ENCODE measurements at places on chromosomes 1 and 21.

DNA sequence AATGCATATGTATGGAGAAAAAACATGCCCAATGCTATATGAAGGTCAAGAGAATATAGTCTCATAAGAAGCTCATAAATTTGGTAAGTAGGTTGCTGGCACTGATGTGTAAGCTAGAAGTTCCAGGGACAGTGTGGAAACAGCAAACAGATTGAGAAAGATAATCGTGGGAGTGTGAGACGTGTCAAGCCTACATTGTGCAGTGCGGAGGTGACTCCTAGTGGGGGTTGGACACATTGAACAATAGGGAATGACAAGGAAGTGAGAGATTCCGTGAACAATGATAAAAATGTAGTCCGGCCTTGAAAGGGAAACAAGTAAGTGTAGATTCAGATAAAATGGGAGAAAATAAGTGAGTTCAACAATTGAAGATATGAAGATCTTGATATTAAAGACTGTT, 788.4 kb upstream of the PRMT6 start:
- DNase-seq: peak; percentile 33

DNA sequence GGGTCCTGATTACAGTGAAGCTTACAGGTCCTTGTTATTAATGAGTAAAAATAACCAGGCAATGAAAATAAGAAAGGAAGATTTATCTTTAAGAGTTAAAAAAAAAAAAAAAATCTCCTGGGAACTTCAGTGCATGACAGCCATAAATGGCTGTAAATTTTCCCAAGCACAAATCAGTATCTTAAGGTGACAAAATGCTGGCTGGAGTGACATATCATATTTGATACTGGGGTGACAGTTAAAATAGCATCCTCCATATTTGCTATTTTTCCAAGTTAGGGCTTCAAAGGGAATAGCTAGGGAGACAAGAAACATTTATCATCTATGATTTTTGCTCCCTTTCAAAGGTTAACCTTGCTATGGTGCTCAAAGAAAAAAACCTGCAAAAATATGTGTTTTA, 226.6 kb downstream of the PRDM2 start:
- no peak for DNase-seq

GRCh38 chr1:240029418-240029817, 62.3 kb upstream of the FMN2 start:
- no peak for DNase-seq

DNA sequence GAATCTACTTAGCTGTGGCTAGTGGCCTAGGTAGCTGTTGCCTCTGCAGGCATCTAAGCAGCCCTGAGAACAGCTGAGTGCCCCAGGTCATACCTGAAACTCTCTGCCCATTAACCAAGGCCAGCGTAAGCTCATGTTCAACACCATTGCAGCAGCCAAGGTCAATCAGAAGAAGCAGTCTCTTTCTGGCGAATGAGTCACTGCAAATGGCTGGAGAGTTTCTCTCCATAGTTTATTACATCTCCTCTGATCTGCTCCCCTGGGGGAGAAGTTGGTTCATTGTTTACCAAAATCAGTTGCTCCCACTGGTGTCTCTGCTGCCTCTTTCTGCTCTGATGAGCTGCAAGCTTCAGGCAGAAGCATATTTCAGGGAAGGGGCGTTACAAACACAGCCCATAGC, 6.9 kb upstream of the BCL9 start:
- DNase-seq: no peak

DNA sequence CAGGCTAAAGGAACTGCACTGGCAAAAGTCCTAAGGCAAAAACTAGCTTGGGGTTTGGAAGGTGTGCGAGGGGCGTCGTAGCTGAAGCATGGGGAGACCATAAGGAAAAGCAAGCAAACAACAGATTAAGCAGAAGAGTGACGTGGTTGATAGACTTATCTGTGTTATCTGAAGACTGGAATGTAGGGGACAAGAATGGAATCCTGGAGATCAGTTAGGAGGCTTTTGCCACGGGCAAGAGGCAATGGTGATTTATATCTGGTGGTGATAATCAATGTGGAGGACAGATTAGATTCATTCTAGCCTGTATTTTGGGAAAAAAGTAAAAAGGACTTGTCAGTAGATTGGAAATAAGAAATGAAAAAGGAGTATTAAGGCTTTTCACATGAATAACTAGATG, 97.4 kb downstream of the ITSN1 start:
- no peak for DNase-seq

DNA sequence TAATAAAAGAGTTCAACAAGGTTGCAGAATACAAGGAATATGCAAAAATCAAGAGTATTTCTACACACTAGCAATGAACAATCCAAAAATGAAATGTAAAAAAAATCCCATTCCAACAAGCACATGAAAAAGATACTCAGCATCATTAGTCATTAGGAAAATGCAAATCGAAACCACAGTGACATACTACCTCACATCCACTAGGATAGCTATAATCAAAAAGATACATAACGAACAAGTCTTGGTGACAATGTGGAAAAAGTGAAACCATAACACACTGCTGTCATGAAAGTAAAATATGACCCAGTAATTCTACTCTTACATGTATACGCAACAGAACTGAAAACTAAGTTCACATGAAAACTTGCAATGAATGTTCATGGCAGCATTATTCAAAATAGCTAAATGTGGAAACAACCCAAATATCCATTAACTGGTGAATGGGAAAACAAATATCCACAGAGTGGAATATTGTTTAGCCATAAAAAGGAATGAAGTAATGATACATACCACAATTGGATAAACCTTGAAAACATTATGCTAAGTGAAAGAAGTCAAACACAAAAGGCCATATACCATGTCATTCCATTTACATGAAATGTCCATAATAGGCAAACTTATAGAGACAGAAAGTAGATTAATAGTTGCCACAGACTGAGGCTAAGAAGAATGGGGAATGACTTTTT, 34.3 kb downstream of the PIK3R3 start:
- DNase-seq: no peak

DNA sequence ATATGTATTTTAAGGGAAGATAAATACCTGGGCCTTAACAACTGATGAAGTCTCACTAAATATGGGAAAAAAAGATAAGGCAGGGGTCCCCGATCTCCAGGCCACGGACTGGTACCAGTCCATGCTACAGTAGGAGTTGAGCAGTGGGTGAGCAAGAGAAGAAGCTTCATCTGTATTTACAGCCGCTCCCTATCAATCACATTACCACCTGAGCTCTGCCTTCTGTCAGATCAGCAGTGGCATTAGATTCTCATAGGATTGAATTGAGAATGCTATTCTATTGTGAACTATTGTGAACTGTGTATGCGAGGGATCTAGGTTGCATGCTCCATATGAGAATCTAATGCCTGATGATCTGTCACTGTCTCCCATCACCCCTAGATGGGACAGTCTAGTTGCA, 43.0 kb upstream of the PAXBP1 start:
- no peak for DNase-seq

GRCh38 chr1:185409763-185410528, 92.9 kb upstream of the IVNS1ABP start:
- no peak for DNase-seq

- no peak for DNase-seq
These were observed 57.7 kb downstream of the SPATA6 start for GRCh38 chr1:48414264-48414663.

- no peak for DNase-seq
These were observed 88.9 kb upstream of the TNFSF4 start for GRCh38 chr1:173295995-173296394.

- DNase-seq: no peak
These were observed 101.7 kb downstream of the NEK7 start for GRCh38 chr1:198258491-198258890.

- DNase-seq: no peak
These were observed 35.9 kb upstream of the TMEM52 start for GRCh38 chr1:1954831-1955441.

GRCh38 chr1:31712630-31713029, 8.8 kb upstream of the COL16A1 start:
- no peak for DNase-seq

- no peak for DNase-seq
These were observed 216.6 kb upstream of the B3GALT2 start for GRCh38 chr1:193402977-193403376.

DNA sequence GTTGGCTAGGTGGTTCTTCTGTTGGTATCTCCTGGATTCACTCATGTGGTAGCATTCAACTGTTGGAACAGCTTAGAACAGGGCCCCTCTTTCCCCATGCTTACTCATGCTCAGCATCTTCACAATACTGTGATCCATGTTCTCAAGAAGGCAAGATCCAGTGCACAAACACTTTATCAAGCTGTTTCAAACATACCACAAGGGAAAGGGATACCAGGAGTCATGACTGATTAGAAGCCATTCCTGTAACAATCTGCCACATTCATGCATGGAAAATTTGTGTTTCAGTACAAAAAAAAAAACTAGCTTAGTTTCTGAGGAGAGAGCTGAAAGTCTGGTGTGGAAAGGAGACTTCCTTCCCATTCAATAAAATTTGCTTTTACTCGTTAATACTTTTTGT, 169.8 kb upstream of the CACYBP start:
- DNase-seq: no peak

DNA sequence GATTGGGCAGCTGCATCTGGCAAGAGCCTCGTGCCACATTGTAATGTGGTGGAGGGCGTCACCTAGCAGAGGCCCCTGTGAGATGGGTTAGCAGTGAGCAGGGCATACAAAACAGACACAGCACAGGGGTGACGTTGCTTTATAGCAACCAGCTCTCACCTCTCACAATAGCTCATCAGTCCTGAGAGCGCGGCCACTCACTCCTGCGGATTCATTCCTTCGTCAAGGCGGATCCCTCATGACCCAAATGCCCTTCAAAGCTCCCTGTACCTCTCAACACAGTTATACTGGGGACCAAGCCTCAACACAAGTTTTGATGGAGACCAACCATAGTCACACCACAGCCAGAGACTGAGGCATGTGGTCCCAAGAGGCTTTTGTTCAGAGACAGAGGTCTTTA, 22.9 kb downstream of the SLC37A1 start:
- DNase-seq: no peak

DNA sequence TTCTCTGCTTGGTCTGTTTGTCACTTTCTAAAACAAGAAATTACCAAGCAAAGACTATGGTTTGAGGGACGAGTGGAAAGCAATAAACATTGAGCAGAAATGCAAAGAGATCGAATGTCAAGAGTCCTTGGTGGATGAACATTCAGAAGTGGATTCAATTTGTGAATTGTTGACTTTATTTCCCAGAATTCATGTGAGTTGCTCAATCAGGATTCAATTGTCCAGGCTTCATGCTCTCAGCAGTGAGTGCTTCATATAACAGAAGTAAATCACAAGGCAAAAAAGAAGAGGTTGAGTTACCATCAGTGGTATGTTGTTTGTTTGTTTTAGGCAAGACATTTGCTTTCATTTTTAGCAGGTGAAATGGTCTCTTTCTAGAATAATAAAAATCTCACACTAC, 31.9 kb downstream of the NGF start:
- DNase-seq: no peak

DNA sequence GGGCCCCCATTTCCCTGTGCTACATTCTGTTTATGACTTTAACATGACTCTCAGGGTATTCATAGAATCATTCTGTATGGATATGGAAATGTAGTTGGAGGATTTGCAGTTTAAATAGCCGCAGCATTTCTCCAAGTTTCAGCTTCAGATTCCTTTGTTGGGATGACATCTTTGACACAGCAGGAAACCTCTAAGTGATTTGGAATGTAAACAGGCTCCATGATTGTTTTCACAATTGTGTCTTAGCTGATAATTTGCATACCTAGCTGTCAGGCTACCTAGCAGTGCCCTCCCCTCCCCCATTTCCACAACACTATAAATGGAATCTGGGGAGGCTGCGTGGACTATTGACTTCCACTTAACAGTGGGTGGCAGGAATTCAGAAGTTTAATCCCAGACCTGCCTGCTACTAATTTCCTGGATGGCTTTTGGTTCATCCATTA, 290.2 kb downstream of the HLX start:
- DNase-seq: no peak

GRCh38 chr1:16969057-16969611, 11.3 kb downstream of the MFAP2 start:
- DNase-seq: no peak

DNA sequence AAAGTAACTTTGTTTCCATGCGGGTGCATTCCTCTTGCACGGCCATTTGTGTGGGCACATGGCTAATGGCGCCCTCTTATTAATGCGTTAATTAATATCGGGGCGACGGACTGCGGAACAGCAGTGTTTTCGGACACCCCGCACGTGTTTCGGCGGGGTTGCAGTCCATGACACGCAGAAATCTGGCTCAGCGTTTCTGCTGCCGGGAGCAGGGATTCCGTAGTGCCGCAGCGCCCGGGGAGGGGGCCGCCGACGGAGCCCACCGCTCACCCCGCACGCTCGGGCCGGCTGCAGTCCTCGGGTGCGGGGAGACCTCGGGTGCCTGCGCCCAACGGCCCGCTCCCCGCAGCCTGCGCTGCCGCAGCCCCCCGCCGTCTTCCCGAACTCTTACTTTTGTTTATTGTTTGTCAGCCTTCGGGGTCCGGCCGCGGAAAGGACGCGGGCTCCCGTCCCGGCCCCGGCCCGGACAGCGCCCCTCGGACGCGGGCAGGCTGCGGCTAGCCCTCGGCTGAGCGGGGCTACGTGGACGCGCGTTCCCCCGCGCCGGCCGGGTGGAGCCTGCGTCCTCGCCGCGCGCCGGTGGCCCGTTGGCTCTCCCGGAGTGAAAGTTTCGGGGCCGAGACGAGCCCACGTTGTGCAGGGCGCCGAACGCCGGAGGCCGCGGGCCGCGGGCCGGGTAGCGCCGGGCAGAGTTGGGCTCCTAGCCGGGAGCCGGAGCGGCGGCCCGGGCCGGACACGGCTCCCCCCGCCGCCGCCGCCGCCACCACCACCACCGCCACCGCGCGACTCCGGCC, 849 bp downstream of the NFIA start:
- DNase-seq: peak; percentile 37

DNA sequence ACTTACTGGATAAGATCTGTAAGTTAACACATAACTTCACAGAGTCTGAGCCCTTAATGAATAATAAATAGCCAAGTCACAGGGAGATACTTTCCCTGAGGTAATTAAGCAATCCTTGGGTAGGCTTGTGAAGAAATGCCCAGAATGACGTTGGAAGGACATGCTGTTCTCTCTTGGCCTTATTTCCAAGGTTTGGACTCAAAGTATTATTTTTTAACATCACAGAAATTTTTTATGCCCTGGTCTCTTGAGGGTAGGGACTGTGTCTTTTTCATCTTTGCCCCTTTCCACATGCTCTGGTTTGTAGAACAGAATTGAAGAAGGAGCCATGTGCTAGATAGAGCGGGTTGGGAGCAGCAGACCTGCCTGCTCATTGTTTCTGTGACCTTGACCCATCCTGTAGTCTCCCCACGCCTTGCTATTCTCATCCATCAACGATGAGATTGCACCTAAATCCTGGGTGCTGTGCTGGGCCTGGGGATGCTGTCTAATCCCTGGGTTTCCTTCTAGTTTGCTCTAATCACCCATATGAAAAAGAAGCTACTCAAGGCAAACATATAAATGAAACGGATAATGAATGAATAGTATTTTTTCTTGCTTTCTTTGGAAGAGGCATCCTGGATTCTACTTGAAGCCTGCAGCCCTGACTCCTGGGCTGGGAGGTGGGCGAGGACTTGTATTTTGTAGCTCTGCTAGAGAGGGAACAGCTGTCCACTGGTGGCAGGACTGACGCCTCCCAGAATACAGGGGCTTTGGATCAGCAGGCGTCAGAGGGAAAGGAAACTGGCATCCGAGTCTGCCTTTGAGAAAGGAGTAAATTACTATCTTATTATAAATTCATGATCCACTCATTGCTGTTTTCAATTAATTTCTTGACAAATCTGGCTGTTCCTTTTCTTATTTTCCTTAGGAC, 17.5 kb upstream of the LAMTOR5 start:
- DNase-seq: no peak

- DNase-seq: no peak
These were observed 16.1 kb downstream of the FH start for GRCh38 chr1:241503444-241503843.

GRCh38 chr1:95132762-95133161, 15.6 kb downstream of the TLCD4 start:
- no peak for DNase-seq

All from G401 (cell line).